ENCODE measurements at places on chromosomes 5 and 9. TPM values are rescaled to one million over a fixed set of nuclear protein-coding genes. Genes with fewer than 3 reads are reported as not detected.

DNA sequence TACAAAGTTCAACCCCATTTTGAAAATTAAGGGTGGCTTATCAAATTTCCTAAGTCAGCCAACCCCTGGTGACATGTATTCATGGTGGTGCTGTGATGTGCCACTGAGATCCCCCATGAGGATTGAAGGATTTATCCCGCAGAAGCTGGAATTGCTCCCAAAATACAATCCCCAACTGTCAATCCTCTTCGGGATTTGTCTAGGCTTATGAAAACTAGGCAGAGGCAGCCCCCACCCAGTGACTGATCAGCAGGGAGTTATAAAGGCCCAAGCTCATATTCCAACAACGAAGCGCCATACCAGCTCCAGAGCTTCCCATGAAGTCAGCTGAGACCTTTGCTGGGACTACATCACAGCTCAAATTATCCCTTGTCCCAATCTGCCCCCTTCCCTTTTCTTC lies 316.0 kb downstream of the ENC1 start:
- DNase-seq: no peak

Gene SEMA5A
- total RNA-seq: 0.40 TPM

DNA sequence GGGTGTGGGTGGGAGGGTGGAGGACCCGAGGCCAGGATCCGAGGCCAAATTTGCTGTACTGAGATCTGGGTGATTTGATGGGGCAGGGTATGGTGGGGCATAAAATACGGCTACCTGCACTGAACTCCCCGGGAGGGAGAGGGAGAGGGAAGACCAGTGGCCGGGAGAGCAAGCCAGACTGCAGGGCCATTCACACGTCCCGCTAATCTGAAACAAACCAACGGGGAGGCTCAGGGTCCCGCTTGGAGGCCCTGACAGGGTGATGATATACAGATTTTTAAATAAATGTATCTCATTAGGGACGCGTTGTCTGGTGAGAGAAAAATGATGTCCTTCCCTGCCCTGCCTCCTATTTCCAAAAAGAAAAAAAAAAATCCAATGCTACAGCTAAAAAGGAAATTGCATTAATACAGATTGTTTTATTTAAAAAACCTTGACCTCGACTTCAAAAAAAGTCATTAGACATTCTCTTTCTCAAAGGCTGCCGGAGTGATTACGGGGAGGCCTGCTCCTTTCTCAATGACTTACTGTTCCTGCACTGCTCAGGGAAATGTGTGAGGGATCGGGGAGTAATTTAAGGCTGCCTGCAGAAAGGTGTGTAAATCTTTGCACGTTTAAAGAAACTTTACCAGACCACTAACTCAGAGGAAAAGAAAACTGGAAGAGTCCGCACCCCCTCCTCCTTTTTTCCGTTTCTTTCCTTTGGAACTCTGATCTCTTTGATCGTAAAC lies 11.5 kb upstream of the PRRX2 start:
- no peak for DNase-seq

DNA sequence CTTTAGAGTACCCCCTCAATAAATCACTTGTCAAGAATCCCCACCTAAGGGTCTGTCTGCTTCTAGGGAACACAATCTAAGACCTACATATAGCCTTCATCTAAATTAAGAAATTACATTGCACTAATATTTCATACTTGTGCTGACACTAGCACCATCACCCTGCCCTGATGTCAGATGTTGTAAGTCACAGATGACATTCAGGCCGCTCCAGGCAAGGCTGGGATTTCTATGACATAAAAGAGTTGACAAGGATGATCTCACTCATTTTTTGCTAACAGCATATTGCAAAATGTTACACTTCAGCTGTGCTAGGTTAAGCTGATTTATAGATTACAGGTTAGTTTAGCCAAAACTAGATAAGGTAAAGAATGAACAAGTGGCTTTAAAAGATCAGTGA lies 372.5 kb upstream of the GRIA1 start:
- no peak for DNase-seq

- no peak for DNase-seq
Observed at GRCh38 chr9:131174681-131175239, 49.4 kb downstream of the NUP214 start.

GRCh38 chr9:135602789-135603481 lies 36.4 kb downstream of the GLT6D1 start:
- DNase-seq: peak; percentile 36

Gene NUTM2F
- not detected for total RNA-seq

DNA sequence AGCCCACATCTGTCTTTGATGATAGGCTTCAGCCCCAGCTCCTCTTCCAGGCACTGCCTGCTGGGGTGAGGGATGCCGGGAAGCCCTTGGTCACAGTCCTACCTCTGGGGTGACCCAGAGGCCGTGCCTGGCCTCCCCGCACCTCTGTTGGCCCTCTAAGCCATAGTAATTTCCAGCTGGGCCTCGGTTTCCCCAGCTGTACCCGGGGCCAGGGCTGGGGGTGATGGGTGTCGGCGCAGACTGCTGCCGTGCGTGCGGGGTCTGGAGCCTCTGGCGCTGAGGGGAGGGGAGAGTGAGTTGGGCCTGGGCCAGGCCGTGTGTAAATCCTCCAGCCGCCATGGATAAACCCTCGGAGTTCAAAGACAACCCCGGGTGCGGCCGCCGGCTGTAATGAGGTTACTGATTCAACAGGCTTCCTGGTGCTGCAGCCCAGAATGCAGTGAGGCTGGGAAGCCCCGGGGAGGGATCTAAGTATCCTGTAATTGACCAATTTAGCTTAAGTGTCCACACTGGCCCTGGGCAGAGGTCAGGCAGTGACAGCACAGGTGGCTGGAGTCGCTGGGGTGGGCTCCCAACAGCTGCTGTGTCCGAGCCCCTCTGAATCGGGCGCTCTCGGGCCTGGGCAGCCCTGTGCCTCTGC lies 7.1 kb downstream of the RXRA start:
- DNase-seq: no peak

DNA sequence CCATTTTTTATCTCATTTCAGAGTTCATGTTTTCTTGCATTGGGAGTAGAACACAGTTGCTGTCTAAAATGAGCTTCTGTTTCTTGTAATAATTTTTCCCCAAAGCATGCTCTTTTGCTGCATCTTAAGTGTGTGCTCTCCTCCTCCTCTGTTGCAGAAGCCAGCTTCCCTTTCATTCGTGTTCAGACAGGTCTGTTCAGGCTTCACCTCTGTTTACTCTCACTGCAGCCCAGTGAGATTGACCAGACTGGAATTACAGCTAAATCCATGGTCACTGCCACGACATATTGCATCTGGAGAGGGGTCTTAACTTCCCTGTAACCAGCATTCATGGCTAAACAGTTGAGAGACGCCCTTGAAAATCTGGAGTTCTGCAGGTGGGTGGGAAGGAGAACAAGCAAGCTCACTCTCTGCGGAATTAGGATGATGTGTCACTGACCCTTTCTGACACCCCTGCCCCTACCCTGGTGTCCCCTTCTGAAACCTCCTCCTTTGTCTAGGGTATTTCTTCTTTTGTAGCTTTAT lies 223.2 kb downstream of the FSTL4 start:
- no peak for DNase-seq

Gene PURA
- 12.2 TPM for total RNA-seq

- peak; percentile 86 for DNase-seq
Observed at GRCh38 chr5:124649491-124650146, 96.8 kb downstream of the ZNF608 start.
